ENCODE measurements at places on chromosomes 7 and 10.

GRCh38 chr10:58415757-58416156, 30.5 kb downstream of the TFAM start:
- no peak overlapping the region for H3K27ac ChIP-seq
- no peaks in the 10 kb centered on the region for H3K36me3 ChIP-seq
- no peaks in the 10 kb centered on the region for H3K27me3 ChIP-seq
- no peaks in the 10 kb centered on the region for H3K4me1 ChIP-seq
- no peak overlapping the region for H3K4me3 ChIP-seq

GRCh38 chr7:54615-55014, 137.8 kb upstream of the FAM20C start:
- no peaks in the 10 kb centered on the region for H3K27me3 ChIP-seq
- no peak for DNase-seq
- no peaks in the 10 kb centered on the region for H3K4me1 ChIP-seq
- H3K4me3 ChIP-seq: no peak overlapping the region
- no peaks in the 10 kb centered on the region for H3K36me3 ChIP-seq
- no peak overlapping the region for H3K27ac ChIP-seq

- H3K27me3 ChIP-seq: no peaks in the 10 kb centered on the region
- H3K4me1 ChIP-seq: no peaks in the 10 kb centered on the region
- no peak for DNase-seq
- H3K27ac ChIP-seq: no peak overlapping the region
- no peaks in the 10 kb centered on the region for H3K36me3 ChIP-seq
These were observed 360.3 kb upstream of the C7orf33 start for GRCh38 chr7:148230296-148230695.

DNA sequence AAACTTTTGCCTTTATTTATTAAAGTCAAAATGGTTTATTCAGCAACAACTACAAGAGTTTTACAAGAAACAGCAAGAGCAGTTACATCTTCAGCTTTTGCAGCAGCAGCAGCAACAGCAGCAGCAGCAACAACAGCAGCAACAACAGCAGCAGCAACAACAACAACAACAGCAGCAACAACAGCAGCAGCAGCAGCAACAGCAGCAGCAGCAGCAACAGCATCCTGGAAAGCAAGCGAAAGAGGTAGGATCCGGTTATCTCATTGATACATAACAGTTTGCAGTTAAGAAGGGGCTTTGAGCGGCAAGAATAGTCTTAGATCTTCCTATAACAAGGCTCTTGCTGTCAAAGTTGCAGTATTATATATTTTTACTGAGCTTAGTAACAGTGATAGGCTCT, 215.1 kb downstream of the FOXP2 start:
- no peaks in the 10 kb centered on the region for H3K27me3 ChIP-seq
- DNase-seq: no peak

GRCh38 chr10:43125881-43126731, 12.1 kb upstream of the CSGALNACT2 start:
- no peak overlapping the region for H3K4me3 ChIP-seq
- H3K36me3 ChIP-seq: no peaks in the 10 kb centered on the region
- no peaks in the 10 kb centered on the region for H3K27me3 ChIP-seq
- peak; percentile 1 for DNase-seq
- H3K4me1 ChIP-seq: no peaks in the 10 kb centered on the region

DNA sequence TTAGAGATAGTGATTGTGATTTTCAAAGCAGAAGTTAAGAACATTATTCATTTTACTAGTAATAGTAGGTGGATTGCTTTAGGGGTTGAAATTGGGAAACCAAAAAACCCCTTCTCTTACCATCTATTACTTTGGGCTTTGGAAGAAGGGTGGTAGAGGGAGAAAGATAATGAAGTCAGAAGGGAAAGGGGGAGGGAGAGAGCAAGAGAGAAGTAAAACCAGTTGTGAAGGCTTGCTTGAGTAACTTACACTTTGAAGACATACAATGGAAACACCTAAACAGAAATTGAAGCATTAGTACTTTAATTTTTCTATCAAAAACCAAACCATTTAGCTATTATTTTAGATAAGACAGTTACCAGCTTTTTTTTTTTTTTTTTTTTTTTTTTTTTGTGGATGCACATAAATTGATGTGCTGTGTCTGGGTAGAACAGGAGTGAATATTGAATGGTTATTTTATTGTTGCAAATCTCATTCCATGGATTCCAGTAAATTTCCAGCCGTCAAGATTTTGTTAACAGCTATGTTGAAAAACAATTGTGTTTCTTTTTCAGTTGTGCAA, 5.5 kb downstream of the PRKAR2B start:
- no peak for DNase-seq
- no peaks in the 10 kb centered on the region for H3K36me3 ChIP-seq
- no peaks in the 10 kb centered on the region for H3K27me3 ChIP-seq
- H3K4me1 ChIP-seq: peaks cover 16% of the 10 kb centered on the region
- no peak overlapping the region for H3K4me3 ChIP-seq
- H3K27ac ChIP-seq: no peak overlapping the region

GRCh38 chr10:124916098-124916584, 25.8 kb upstream of the ZRANB1 start:
- H3K36me3 ChIP-seq: no peaks in the 10 kb centered on the region
- H3K4me1 ChIP-seq: peaks cover 18% of the 10 kb centered on the region
- H3K27me3 ChIP-seq: no peaks in the 10 kb centered on the region
- H3K27ac ChIP-seq: peak overlapping the region; percentile 100

GRCh38 chr10:85926136-85926535, 440.5 kb downstream of the GRID1 start:
- no peak overlapping the region for H3K4me3 ChIP-seq
- no peak for DNase-seq
- H3K36me3 ChIP-seq: no peaks in the 10 kb centered on the region
- H3K27me3 ChIP-seq: no peaks in the 10 kb centered on the region

- no peaks in the 10 kb centered on the region for H3K36me3 ChIP-seq
- H3K4me1 ChIP-seq: no peaks in the 10 kb centered on the region
- H3K27me3 ChIP-seq: no peaks in the 10 kb centered on the region
- H3K27ac ChIP-seq: no peak overlapping the region
- H3K4me3 ChIP-seq: no peak overlapping the region
These were observed 20.8 kb upstream of the RET start for GRCh38 chr10:43055991-43056567.

DNA sequence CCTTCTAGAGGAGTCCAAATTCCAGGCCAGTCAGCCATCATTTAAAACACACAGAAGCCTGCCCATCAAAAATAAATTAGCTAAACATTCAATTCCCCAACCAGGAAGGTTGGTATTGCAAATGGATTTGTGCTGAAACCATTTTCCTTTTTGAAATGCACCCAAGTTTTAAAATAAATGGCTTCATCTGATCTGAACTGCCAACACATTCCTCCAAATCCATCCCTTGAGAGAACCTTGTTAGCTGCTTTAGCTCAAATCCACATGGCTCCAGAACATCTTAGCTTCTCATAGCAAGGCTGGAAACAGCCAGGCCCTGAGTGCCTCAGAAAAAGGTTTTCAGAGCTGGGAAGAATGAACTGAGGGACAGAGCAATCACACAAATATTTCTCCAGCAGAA, 306.3 kb downstream of the FZD1 start:
- no peak overlapping the region for H3K27ac ChIP-seq
- H3K27me3 ChIP-seq: no peaks in the 10 kb centered on the region
- no peaks in the 10 kb centered on the region for H3K4me1 ChIP-seq
- no peak for DNase-seq
- no peak overlapping the region for H3K4me3 ChIP-seq

GRCh38 chr10:71344154-71344925, 25.3 kb downstream of the SLC29A3 start:
- H3K36me3 ChIP-seq: no peaks in the 10 kb centered on the region
- no peak overlapping the region for H3K4me3 ChIP-seq
- H3K27me3 ChIP-seq: no peaks in the 10 kb centered on the region
- peak overlapping the region; percentile 59 for H3K27ac ChIP-seq
- peaks cover 35% of the 10 kb centered on the region for H3K4me1 ChIP-seq

All from transverse colon (tissue), 4 donors.